ENCODE measurements at places on chromosomes 3 and 15.

GRCh38 chr15:80590761-80591355 is 104.3 kb upstream of the ABHD17C start:
- no peak for DNase-seq

DNA sequence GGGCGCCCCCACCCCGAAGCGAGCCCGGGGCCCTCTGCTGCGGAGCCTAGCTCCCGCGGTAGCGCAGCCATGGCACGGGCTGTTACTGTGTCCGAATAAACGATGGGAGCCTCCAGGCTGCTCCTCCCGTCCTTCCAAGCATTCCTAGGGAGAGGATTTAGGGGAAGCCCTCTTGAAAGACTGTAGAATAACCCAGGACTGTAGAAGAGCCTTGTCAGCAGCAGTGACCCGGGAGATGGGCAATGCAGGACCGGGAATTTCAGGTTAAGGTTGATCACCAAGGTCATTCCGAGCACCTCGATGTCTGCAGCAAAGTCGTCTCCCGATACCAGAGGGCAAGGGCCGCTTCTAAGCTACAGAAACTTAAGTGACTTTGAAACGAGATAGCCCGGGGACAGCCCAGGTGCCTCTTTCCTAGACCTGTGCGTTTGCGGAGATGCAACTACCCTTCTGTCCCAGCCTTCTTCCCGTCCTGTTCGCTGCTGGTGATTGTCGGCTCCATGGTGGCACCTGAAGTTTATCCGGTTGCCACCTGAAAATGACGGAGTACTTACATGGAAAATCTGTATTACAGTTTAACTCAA is 753 bp upstream of the MYO5A start:
- peak; percentile 11 for DNase-seq

DNA sequence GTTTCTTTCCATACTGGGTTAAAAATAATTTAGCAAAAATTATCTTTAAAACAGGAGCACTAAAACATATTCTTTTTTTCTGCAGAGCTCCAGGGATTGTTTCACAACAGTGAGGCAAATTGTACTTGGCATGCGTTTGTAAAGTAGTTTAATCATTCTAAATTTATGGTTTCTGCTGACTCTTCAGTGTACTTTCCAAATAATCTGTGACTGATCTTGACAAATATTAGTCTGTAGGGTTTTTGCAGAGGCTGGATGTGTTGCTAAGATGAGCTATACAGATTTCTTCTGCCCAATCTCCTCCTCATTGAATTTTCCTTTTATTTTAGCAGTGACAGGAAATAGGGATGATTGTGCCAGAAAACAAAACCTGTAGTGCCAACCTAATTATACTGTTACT is 328.0 kb upstream of the MANF start:
- no peak for DNase-seq

DNA sequence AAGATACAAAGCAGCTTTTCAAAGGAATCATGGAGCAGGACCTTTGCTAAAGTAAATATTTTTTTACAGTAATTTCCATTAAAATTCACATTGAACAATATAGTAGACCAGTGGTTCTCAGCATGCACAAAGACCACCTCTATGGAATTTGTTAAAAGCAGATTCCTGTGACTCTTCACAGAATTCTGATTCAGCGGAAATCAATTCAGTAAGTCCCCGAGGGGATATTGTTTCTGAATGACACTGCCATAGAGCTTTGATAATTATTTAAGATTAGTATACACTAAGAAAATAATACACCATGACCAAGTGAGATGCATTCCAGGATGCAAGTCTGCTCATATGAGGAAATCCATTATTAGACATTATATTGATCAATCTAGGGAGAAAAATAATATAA is 161.9 kb upstream of the TNIK start:
- DNase-seq = no peak

DNA sequence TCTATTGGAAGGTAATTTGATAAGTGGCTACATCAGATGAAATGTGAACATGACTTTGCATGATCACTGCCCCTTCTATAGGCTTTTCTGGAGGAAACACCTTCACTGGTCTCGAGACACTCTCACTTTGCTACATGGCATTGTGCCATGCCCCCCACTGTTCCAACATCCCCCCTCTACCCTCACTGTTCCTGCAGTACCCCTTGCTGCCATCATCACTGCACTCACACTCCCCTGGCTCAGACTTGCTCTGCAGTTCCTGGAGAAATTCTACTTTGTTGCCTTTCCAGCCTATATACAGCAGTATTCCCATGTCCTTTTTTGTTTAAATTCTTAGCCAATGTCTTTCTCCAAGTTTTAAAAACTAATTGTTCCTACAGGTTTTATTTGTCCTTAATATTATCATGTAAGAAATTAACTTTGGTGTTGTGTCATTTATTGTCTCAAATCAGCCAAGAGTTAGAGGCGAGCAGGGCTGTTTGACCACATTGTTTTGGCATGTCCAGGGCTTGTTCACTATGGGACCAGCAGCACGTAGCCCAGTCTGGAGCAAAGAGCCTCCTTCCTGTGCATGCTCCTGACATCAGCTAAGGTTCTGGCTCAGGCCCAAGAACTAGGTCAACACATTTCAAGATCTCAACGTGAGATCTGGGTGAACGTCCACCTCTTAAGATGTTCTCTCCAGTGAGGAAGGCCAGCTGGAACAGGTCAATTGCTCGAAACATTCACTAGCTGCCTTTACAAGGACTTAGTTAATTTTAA is 246.4 kb downstream of the SLC9A9 start:
- no peak for DNase-seq

DNA sequence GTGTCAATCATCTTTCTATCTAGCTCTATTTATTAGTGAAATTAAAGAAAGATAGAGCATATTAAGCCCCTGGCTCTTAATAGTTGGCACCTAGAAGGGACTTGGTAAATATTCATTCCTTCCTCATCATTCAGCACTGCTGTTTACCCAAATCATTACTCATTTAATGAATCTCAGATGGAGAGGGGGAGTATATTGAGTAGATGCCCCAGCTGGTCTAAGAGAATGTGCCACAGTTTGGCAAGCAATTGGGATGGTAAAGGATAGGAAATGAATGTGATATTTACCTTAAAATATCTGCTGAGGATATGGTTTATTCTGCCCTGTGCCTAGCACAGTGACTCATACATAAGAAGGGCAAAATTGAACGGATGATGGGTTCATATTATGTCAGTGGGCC is 6.0 kb downstream of the IL1RAP start:
- DNase-seq = no peak

GRCh38 chr15:72047020-72047419 is 70.9 kb downstream of the MYO9A start:
- DNase-seq = no peak

Data from stimulated activated CD4-positive, alpha-beta T cell treated with anti-CD3 and anti-CD28 coated beads, Interleukin-1b, Interleukin-23, amount 100 ng/mL, for 1 hour (primary cell).